ENCODE measurements at places on chromosomes 5 and 9.
A peak's percentile ranks its signal among the peaks of the same experiment; 100 is the strongest.

GRCh38 chr9:31519424-31519823, 865.0 kb upstream of the ACO1 start:
- DNase-seq: no peak

DNA sequence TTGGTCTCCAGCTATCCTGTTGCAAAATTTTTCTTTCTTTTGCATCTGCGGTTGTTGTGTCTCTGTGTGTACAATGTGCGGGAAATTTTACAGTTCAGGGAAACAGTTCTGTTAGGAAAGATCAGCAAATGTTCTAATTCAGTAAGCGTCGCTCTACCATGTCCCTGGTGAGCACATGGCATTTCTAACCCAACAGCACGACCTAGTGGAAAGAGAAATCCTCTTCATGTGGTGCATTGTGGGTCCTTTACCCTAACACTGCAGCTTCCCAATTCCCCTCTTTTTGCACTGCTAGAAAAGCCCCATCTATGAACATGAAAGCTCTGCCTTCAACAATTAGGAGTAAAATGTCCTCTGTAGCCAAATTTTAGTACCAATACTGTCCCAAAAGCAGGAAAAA, 974.2 kb upstream of the CDH9 start:
- no peak for DNase-seq

DNA sequence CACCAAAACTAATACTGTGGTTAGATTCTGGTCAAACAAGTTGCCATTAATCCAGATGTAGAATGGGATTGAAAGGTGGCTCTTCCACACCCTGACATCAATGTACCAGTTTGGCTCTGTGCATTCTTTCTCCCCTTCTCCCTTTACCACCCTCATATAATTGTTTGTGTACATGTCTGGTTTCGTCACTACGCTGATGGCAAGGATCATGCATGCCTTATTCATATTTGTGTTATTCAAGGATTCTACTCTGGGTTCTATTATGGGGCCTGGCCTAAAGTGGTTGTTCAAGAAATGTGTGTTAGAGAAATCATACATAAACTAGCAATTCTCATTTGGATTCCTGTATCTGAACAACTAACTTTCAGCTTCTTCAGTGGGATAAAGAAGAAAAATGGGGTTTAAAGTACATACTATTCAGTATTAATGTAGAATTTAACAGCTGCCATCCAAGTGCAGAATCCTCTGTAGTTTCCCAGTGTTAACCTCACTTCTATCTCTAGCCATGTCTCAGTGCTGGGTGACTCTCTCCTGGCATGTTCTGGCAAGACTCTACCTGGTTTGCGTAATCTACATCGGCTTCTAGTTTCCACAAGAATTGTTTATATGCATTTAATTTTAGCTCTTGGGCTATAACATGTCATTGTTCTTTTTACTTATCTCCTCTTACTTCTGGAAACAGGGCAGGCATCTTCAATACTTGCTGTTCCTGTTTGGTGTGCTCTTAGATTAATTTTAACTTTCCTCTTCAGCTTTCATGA, 27.9 kb upstream of the CDKN2B start:
- peak; percentile 94 for DNase-seq

DNA sequence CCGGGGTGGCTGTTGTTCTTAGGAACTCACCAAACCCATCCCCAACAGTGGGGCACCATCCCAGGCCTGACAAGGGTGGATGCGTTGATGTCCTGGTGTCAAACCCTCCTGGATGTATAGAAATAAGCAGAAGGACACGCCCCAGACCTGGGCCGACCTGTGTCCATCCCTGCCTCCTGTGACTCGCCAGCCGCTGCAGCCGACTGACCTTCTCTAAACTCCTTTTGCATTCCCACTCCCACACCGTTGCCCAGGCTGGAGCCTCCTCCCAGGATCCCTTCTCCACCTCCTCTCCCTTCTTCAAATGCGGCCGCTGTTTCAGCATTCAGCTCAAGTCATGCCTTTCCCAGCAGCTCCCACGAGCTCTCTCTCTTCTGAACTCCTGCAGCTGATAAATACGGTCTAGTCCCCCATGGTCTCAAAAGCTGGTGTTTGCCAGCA, 213.2 kb upstream of the IER5L start:
- no peak for DNase-seq

GRCh38 chr9:14478175-14479162, 164.5 kb upstream of the NFIB start:
- no peak for DNase-seq

GRCh38 chr5:143582176-143582575, 178.7 kb upstream of the NR3C1 start:
- DNase-seq: no peak

Data from mammary epithelial cell (primary cell).